ENCODE measurements at places on chromosomes 11 and 22.
A peak's percentile ranks its signal among the peaks of the same experiment; 100 is the strongest.

DNA sequence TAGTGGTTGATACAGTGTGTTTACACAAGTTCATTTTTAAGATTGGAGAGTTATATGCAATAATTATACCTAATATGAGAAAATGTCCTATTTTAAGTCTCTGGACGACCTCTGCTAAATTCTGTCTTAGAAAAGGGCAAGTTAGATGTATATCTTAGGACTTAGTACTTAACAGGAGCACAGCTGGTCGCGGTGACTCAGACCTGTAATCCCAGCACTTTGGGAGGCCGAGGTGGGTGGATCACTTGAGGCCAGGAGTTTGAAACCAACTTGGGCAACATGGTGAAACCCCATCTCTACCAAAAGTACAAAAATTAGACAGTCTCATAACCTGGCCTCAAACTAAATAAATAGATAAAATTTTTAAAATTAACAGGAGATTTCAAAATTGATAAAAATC, 27.2 kb downstream of the BSX start:
- peaks cover 4% of the 10 kb centered on the region for H3K36me3 ChIP-seq
- H3K27ac ChIP-seq, result no peak overlapping the region
- no peak for DNase-seq
- no peaks in the 10 kb centered on the region for H3K4me1 ChIP-seq

DNA sequence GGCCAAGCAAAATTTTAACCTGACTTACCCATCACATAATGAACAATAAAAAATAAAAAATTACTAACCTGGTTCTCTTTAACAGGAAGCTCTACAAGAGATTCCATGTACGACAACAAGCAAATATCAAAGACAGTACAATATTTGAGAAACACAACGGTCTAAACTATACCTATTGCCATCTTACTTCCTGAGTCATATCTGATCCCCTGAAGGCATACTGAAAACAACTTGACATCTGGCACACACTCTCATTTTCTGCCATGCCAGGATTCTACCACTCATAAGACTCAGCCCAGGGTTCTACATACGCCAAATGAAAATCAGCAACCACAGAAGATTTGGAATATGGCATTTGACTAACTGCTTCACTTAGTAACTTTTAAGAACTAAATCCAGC, 13.8 kb downstream of the DENND5A start:
- H3K36me3 ChIP-seq, result no peaks in the 10 kb centered on the region
- no peak for DNase-seq
- peaks cover 11% of the 10 kb centered on the region for H3K4me1 ChIP-seq

- H3K27me3 ChIP-seq, result no peaks in the 10 kb centered on the region
- no peak overlapping the region for H3K27ac ChIP-seq
- no peaks in the 10 kb centered on the region for H3K36me3 ChIP-seq
These were observed 201.2 kb downstream of the PGR start for GRCh38 chr11:100928426-100928825.

- H3K27ac ChIP-seq, result no peak overlapping the region
- H3K4me3 ChIP-seq, result no peak overlapping the region
- no peak for DNase-seq
- H3K4me1 ChIP-seq, result no peaks in the 10 kb centered on the region
- H3K36me3 ChIP-seq, result peaks cover 11% of the 10 kb centered on the region
These were observed 75.2 kb downstream of the USP47 start for GRCh38 chr11:11916981-11917399.

GRCh38 chr11:134538742-134539141, 126.7 kb upstream of the B3GAT1 start:
- no peaks in the 10 kb centered on the region for H3K4me1 ChIP-seq
- peak; percentile 46 for DNase-seq
- no peak overlapping the region for H3K27ac ChIP-seq

DNA sequence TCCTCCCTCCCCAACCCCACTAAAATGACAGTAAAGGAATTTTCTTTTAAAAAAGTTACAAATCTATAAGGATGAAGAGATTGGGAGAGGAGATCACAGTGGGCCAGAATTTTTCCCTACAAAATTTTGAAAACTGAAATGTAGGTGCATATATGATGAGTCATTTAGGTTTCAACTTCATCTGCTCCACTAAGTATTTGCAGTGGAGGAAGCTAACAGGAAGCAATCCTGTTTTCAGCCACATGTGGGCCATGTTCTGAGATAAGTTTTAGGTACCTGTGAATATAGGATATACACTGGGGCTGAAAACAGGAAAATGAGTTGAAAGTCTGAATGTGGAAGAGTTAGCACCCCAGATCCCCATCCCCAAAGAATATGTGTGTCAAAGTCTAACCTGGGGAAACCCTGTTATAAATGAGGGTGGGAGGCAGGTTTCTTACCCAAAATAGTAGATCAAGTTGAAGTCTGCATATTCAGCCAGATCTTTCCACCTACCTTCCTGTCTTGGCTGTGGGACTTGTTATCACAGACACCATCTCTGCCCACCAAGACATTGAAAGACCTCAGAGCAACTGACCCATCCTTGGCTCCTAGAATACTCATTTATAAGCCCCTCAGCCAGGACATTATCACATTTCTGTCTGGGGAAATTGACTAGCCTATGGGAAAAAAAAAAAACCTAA, 87.3 kb downstream of the PACS1 start:
- H3K4me1 ChIP-seq, result no peaks in the 10 kb centered on the region
- no peaks in the 10 kb centered on the region for H3K27me3 ChIP-seq
- no peak overlapping the region for H3K27ac ChIP-seq
- no peak overlapping the region for H3K4me3 ChIP-seq

GRCh38 chr11:67211656-67212436, 54.4 kb upstream of the GRK2 start:
- H3K27me3 ChIP-seq, result no peaks in the 10 kb centered on the region
- H3K4me3 ChIP-seq, result no peak overlapping the region
- no peak for DNase-seq
- H3K27ac ChIP-seq, result no peak overlapping the region
- peaks cover 83% of the 10 kb centered on the region for H3K36me3 ChIP-seq

- H3K4me3 ChIP-seq, result no peak overlapping the region
- no peaks in the 10 kb centered on the region for H3K4me1 ChIP-seq
- H3K27me3 ChIP-seq, result peaks cover 4% of the 10 kb centered on the region
- H3K36me3 ChIP-seq, result no peaks in the 10 kb centered on the region
These were observed 21.3 kb upstream of the NELL1 start for GRCh38 chr11:20647976-20648565.

GRCh38 chr11:115665175-115665821, 161.1 kb upstream of the CADM1 start:
- H3K27me3 ChIP-seq, result peaks cover 8% of the 10 kb centered on the region
- H3K4me1 ChIP-seq, result no peaks in the 10 kb centered on the region
- H3K4me3 ChIP-seq, result no peak overlapping the region
- no peaks in the 10 kb centered on the region for H3K36me3 ChIP-seq

DNA sequence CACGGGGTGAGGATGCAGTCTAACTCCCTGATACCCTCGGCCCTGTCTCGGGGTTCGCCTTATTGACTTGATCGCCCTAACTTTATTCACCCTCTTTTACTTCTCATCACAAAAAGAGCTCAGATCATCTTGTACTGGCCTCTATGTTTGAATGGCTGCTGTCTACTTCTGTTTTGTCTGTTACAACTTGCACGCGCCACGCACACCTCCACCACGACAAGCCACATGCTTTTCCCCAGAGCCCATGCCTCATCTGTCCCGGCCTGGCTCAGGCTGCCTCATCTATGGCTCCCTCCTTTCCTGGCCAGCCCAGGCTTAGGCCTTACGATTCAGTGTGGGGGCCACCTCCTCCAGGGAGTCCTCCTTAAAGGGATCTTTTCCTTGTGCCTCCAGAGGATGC, 180.9 kb downstream of the EFCAB6 start:
- H3K27me3 ChIP-seq, result no peaks in the 10 kb centered on the region
- no peak overlapping the region for H3K4me3 ChIP-seq
- no peaks in the 10 kb centered on the region for H3K36me3 ChIP-seq

GRCh38 chr11:130295657-130296056, 19.1 kb downstream of the ZBTB44 start:
- H3K27ac ChIP-seq, result no peak overlapping the region
- DNase-seq, result no peak
- peaks cover 4% of the 10 kb centered on the region for H3K4me1 ChIP-seq
- H3K27me3 ChIP-seq, result no peaks in the 10 kb centered on the region
- no peak overlapping the region for H3K4me3 ChIP-seq

DNA sequence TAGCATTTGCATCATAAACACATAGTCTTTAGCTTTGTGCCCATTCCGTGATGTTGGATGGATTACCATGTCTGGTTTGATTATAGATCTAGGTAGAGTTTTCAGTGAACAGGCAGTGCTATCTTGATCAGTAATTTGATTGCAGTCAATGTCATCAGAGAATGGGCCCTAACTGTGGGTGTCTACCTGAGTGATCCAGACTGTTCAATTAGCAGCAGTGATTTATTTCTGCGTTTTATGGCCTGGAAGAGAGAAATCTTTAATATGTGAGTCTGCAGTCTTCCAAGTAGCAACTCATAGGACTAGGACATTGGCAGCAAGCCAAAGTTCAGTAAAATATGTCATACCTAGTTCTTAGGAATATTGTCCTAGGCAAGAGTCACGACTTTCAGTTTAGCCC, 80.3 kb downstream of the CASP12 start:
- no peak for DNase-seq
- no peaks in the 10 kb centered on the region for H3K27me3 ChIP-seq
- no peak overlapping the region for H3K27ac ChIP-seq
- no peak overlapping the region for H3K4me3 ChIP-seq
- H3K4me1 ChIP-seq, result no peaks in the 10 kb centered on the region

DNA sequence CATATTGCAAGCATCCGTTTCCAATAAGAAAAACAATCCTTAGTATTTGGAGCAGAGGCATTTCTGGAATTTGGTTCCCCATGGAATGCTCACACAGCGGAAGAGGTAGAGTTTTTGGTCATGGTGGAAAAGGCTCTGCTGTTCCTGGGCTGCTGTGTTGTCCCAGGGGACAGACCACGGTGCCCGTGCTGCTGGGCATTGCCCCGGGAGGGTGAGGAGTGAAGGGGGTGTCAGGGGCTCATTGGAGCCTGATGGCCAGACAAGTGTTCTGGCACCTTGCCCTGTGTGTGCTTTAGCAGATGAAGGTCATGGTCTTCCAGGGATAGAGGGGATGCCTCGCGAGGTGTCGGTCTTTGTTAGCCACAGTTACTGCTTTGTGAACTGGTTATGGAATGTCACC, 61.2 kb downstream of the MPPED1 start:
- no peak overlapping the region for H3K4me3 ChIP-seq
- no peaks in the 10 kb centered on the region for H3K36me3 ChIP-seq
- no peak overlapping the region for H3K27ac ChIP-seq
- peaks cover 13% of the 10 kb centered on the region for H3K27me3 ChIP-seq
- H3K4me1 ChIP-seq, result no peaks in the 10 kb centered on the region

DNA sequence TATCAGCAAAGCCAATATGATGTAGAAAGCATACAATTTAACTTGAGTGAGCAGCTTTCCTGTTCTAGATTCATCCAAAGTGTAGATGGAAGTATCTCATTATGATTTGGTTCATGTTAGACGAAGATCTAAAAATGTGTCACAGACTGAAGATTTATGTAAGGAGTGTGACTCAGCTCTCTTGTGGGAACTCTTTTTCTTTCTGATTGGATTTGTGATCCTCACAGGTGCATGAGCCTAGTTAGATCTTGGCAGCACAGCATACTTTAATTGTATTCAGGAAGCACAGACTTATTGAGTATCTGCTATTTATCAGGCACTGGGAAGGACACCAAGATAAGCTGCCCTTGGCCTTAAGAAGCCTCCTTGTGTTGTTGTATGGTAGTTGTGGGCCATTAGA, 147.1 kb downstream of the C11orf91 start:
- H3K36me3 ChIP-seq, result no peaks in the 10 kb centered on the region
- H3K27me3 ChIP-seq, result peaks cover 13% of the 10 kb centered on the region
- H3K4me1 ChIP-seq, result no peaks in the 10 kb centered on the region
- DNase-seq, result no peak
- H3K27ac ChIP-seq, result no peak overlapping the region
- no peak overlapping the region for H3K4me3 ChIP-seq

GRCh38 chr11:79179087-79179486, 261.7 kb downstream of the TENM4 start:
- H3K36me3 ChIP-seq, result no peaks in the 10 kb centered on the region
- no peak overlapping the region for H3K27ac ChIP-seq
- peaks cover 11% of the 10 kb centered on the region for H3K27me3 ChIP-seq
- H3K4me3 ChIP-seq, result no peak overlapping the region
- DNase-seq, result no peak

GRCh38 chr22:30305906-30306626, 16.8 kb upstream of the CASTOR1 start:
- H3K4me3 ChIP-seq, result peak overlapping the region; percentile 18
- H3K27me3 ChIP-seq, result no peaks in the 10 kb centered on the region
- H3K27ac ChIP-seq, result peak overlapping the region; percentile 89
- DNase-seq, result no peak
- peaks cover 7% of the 10 kb centered on the region for H3K36me3 ChIP-seq

- DNase-seq, result no peak
- no peaks in the 10 kb centered on the region for H3K27me3 ChIP-seq
- no peak overlapping the region for H3K4me3 ChIP-seq
- H3K36me3 ChIP-seq, result no peaks in the 10 kb centered on the region
- H3K27ac ChIP-seq, result no peak overlapping the region
- H3K4me1 ChIP-seq, result no peaks in the 10 kb centered on the region
These were observed 948.2 kb downstream of the NTM start for GRCh38 chr11:132318421-132319157.

- no peaks in the 10 kb centered on the region for H3K36me3 ChIP-seq
- H3K27ac ChIP-seq, result no peak overlapping the region
- H3K4me3 ChIP-seq, result no peak overlapping the region
- no peak for DNase-seq
- peaks cover 7% of the 10 kb centered on the region for H3K27me3 ChIP-seq
- H3K4me1 ChIP-seq, result peaks cover 5% of the 10 kb centered on the region
These were observed 25.5 kb upstream of the EHF start for GRCh38 chr11:34595391-34595790.

DNA sequence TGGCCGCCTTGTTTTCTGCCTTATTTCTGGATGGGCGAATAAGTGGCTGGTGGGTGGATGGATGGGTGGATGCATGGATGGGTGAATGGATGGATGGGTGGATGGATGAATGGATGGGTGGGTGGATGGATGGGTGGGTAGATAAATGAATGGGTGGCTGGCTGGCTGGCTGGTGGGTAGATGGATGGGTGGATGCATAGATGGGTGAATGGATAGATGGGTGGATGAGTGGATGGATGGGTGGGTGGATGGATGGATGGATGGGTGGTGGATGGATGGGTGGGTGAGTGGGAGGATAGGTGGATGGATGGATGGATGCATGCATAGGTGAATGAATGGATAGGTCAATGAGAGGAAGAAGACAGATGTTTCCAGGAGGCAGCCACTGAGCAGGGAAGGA, 98.9 kb downstream of the CACNA1I start:
- no peaks in the 10 kb centered on the region for H3K27me3 ChIP-seq
- H3K27ac ChIP-seq, result no peak overlapping the region
- no peak for DNase-seq
- H3K4me3 ChIP-seq, result no peak overlapping the region

DNA sequence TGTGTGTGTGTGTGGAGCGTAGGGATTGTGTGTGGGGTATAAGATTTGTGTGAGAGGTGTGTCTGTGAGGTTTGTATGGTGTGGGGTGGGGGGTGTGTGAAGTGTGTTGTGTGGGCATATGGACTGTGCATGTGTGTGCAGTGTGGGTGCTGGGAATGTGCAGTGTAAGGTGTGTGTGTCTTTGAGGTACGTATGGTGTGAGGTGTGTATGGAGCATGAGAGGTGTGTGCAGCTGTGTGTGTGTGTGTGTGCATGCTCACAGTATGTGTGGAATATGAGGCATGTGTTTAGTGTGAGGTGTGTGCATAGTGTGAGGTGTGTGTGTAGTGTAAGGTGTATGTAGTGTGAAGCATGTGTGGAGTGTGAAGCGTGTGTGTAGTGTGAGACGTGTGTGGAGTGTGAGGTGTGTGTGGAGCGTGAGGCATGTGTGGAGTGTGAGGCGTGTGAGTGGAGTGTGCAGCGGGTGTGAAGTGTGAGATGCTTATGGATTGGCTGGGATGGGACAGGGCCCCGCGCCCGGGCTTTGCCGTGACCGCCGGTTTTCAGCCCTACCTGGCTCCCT, 1.7 kb upstream of the TMPRSS6 start:
- H3K27ac ChIP-seq, result no peak overlapping the region
- no peak for DNase-seq
- no peaks in the 10 kb centered on the region for H3K27me3 ChIP-seq
- H3K4me3 ChIP-seq, result no peak overlapping the region
- H3K4me1 ChIP-seq, result no peaks in the 10 kb centered on the region
- no peaks in the 10 kb centered on the region for H3K36me3 ChIP-seq
